Peyer's patch (tissue), 4 donors: ENCODE measurements at places on chromosomes 4 and X. TPM values are rescaled to one million over a fixed set of nuclear protein-coding genes. Genes with fewer than 3 reads are reported as not detected.
A peak's percentile ranks its signal among the peaks of the same experiment; 100 is the strongest.

The PCDH18 gene
- 6.3 TPM for total RNA-seq

The COX7B gene
- total RNA-seq = 445 TPM

The BEX2 gene
- 7.1 TPM for total RNA-seq

- no peaks in the 10 kb centered on the region for H3K36me3 ChIP-seq
- DNase-seq = no peak
- no peak overlapping the region for H3K4me3 ChIP-seq
- no peak overlapping the region for H3K27ac ChIP-seq
These were observed 823.2 kb upstream of the LCORL start for GRCh38 chr4:18844726-18845125.

GRCh38 chr4:3765271-3766035 lies 732 bp upstream of the ADRA2C start:
- H3K4me3 ChIP-seq = peak overlapping the region; percentile 38
- no peak overlapping the region for H3K27ac ChIP-seq
- H3K36me3 ChIP-seq = no peaks in the 10 kb centered on the region

DNA sequence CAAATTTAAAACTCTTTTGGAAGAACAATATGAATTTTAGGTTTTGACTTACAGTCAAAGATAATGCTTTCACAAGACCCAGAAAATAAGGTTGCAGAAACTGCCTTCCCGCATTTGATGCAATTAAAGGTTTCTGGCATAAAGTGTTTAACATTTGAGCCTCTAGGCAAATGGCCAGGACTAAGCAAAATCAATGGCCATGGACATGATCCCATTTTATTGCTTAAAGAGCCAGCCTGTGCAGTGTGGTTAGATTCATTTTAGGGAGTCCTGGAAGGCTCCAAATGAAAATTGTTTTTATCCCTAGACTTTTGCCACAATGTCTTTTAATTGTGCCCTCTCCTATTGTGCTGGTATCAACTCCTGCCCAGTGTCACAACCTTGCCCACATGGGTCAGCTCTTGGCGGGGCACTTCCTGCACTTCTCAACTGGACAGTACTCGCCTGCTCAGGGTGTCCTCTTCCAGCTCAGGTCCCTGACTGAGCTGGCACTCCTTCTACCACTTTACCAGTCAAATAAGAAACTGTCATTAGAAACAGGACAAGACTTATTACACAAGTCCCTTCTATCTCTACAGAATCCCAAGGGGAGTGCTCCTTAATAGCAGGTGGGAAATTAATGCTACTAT lies 208.4 kb upstream of the NPY2R start:
- DNase-seq = no peak
- H3K27ac ChIP-seq = no peak overlapping the region
- H3K27me3 ChIP-seq = no peaks in the 10 kb centered on the region
- no peak overlapping the region for H3K4me3 ChIP-seq
- no peaks in the 10 kb centered on the region for H3K36me3 ChIP-seq

GRCh38 chrX:150409964-150410363 lies 46.8 kb downstream of the MAMLD1 start:
- no peak for DNase-seq
- H3K4me1 ChIP-seq = no peaks in the 10 kb centered on the region
- H3K4me3 ChIP-seq = no peak overlapping the region
- H3K36me3 ChIP-seq = no peaks in the 10 kb centered on the region

GRCh38 chr4:105357258-105357980 lies 116.4 kb downstream of the PPA2 start:
- H3K36me3 ChIP-seq = no peaks in the 10 kb centered on the region
- no peak overlapping the region for H3K4me3 ChIP-seq
- no peaks in the 10 kb centered on the region for H3K27me3 ChIP-seq
- DNase-seq = no peak
- no peak overlapping the region for H3K27ac ChIP-seq
